ENCODE measurements at places on chromosomes 11 and 22.

DNA sequence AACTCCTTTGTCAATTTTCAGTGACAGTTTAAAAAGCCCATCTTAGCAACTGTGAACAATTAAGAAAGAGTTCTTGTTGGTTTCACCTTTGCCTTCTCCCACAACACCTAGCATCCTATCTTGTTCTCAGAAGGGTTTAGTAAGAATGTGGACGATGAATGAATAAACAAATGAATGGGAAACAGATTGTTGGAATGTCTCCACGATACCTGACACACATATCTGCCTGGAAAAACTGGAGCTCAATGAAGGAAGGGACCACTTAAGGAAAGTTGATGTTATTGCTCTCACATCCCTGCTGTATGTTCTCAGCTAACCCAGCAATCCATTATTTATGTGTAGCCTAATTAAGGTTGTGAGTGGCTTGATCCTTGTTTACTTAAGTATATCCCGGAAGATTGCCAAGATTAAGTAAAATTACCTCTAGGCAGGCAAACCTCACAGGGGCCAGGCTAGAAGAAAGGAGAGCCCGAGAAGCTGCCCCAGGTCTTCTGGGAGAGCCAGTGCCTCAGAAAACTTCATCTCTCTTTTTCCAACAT is 286.4 kb downstream of the NXPE2 start:
- DNase-seq, result no peak

DNA sequence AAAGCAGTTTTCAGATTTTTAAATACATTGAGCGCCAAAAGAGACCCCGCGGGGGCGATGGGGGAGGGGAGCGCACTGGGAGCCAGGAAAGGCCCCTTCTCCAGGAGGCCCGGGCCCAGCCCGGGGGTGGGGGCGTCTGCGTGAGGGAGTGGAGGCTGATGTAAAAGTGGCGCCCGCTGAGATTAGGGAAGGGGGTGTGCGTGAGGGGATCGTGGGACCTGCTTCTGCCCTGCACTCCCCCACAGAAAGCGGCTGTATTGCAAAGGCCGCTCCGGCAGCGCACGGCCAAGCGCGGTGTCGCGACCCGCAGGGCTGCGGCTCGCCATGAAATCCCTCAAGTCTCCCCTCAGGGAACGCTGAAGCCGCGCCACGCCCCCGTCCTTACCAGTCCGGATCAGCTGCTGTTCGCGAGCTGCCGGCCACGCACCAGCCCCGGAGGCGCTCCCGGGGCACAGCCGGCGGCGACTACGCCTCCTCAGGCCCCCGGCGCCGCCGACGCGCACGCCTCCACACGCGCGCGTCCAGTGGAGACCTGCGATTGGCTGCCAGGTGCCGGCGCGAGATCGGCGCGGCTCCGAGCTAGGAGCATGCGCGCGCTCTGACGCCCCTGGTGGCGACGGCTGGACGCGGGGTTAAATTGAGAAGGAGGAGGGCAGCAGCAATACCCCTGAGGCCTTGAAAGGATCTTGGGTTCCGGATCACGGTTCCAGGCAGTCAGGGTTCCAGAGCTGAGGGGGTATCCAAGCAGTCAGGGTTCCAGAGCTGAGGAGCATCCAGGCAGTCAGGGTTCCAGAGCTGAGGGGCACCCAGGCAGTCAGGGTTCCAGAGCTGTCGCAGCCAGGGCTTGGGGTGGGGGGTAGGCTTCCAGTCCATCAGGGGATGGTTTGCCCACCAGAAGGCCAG is at the start of gene ZNF280B:
ZNF280B (minus strand) TSS at position 469 of the 903 bp plus-strand sequence. CDS start 19,344 bp downstream, outside the sequence.
- DNase-seq, result peak; percentile 27

GRCh38 chr11:1564535-1565172 is 7.4 kb downstream of the DUSP8 start:
- no peak for DNase-seq

GRCh38 chr11:59437770-59438169 is 1.5 kb downstream of the OR5A1 start:
- no peak for DNase-seq

DNA sequence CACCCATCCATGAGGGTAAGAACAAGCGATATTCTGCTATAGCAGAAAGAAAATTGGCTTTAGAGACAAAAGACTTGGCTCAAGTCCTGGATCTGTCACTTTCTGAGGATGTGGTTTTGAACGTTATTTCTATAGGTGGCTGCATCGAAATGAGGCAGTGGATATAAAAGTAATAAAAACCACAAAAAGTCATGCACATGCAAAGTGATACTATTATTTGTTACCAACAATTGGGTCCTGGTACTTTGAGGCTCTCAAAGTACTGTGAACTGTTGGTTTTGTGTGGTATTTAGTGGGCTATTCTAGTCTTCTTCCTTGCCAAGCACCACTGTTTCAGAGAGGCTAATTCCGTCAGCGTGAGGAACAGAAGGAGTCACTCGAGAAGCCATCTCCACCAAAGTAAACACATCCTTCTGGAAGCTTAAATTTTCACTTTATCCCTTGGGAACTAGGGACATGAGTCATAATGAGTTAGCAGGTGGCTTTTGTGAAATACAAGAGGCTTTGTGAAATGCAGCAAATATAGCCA is 13.1 kb downstream of the UBASH3B start:
- no peak for DNase-seq
